ENCODE measurements at places on chromosomes 1 and 21.

DNA sequence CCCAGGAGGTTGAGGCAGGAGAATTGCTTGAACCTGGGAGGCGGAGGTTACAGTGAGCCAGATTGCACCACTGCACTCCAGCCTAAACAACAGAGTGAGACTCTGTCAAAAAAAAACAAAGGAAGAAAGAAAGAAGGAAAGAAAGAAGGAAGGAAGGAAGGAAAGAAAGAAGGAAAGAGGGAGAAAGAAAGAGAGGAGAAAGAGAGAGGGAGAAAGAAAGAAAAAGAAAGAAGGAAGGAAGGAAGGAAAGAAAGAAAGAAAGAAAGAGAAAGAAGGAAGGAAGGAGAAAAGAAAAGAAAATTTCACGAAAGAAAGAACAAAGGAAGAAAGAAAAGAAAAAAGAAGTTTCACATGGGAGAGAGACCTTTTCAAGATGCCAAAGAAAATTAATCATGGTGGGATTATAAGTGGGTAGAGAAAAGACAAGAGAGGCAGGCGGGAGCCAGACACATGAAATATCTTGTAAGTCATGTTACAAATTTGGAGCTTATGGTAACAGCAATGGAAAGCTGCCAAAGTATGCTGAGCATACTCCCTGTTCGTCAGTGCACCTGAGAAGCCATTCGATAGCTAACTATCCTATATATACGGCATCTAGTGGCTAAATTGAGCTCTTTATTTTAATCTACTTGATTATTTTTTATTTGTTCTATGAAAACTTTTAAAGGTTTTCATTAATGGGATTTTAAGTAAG lies 41.3 kb upstream of the TNFSF4 start:
- no peak for DNase-seq

DNA sequence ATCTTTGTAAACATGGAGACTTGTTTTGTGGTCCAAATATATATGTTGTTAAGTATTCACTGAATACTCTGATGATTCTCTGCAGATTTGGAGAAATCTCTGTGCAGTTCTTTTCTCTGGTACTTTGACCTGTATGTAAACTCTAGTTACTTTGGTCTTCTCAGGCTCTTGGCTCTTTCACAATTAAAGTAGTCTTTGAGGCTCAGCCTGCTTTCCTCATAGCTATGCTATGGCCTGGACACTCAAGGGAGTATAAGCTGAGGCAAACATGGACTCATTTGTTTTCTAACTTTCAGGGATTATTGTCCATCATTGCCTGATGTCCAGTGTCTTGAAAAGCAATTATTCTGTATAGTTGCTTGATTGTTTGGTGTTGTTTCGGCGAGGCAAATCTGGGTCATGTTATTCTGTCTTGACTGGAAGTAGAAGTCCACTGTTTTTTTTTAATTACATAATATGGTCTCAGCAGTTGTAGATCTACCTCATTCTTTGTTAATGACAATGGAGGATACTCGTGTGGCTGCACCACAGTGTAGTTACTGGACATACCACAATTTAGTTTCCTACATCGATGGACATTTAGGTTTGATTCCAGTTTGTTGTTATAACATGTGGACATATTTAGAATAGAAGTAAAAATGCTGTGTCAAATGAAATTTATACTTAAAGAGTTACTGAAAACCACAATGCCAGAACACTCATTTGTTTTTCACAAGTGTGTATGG lies 9.2 kb downstream of the PTBP2 start:
- DNase-seq: no peak

- DNase-seq: no peak
Observed at GRCh38 chr1:116951200-116951935, 41.7 kb downstream of the PTGFRN start.

DNA sequence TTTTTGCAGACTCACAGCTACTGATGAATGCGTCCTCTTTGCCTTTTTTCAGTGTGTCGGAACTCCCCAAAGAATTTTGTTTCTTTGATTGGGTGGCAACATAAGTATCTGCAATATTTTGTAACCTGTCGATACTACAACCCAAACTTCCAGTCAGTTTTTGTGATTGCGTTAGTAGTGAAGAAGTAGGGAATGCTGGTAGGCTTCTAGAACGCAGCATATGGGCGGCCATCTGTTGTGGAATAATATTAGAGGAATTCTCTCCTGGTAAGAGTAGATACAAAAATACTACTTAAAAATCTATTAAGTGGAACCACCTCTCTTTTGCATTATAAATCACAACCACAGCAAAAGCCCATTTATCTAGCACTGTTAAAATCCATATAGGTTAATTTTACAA lies 107.4 kb downstream of the LYST start:
- no peak for DNase-seq

DNA sequence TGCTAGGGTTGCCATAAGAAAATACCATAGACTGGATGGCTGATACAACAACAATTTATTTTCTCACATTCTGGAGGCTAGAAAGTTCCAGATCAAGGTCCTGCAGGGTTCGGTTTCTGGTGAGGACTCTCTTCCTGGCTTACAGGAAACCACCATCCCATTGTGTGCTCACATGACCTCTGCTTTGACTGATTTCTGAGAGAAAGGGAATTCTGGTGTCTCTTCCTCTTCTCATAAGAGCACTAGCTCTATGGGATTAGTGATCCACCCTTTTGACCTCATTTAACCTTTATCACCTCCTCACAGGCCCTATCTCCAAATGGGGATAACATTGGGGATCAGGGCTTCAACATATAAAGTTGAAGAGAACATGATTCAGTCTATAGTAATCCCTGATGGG lies 47.5 kb downstream of the MRPL39 start:
- no peak for DNase-seq

GRCh38 chr1:212089560-212090163 lies 54.1 kb downstream of the DTL start:
- no peak for DNase-seq

GRCh38 chr21:38220270-38220737 lies 36.5 kb upstream of the KCNJ15 start:
- no peak for DNase-seq

DNA sequence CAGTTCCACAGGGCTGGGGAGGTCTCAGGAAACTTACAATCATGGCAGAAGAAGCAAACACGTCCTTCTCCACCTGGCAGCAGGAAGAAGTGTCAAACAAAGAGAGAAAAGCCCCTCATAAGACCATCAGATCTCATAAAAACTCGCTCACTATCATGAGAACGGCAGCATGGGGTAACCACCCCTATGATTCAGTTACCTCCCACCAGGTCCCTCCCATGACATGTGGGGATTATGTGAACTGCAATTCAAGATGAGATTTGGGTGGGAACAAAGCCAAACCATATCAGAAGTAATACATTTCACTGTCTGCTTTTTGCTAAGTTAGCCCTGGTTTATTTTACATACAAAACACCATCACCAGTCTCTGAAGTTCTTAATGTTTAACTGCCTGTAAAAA lies 68.5 kb downstream of the RBM11 start:
- DNase-seq: no peak

- DNase-seq: no peak
Observed at GRCh38 chr1:60898987-60899386, 183.4 kb upstream of the NFIA start.

GRCh38 chr1:21604208-21604957 lies 64.8 kb downstream of the RAP1GAP start:
- DNase-seq: no peak

DNA sequence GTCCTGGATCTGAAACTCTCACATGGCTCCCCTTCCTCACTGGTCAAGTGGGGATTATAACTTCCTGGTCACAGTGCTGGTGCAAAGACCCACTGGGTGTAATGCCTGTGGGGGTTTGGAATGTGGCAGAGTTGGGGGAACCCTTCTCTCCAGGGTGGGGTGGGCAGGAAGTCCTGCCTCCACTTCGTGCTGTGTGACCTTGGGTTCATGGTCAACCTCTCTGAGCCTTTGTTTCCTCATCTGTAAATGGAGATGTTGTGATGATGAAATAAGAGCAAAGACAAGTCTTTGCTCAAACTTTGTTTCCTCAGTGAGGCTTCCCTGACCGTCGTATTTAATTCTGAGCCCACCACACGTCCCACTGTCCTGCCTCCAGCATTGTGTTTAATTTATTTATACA lies 564.7 kb downstream of the PTPRU start:
- DNase-seq: no peak

GRCh38 chr1:91783423-91784170 lies 102.4 kb downstream of the TGFBR3 start:
- no peak for DNase-seq

GRCh38 chr1:67716800-67717199 lies 31.8 kb downstream of the GADD45A start:
- DNase-seq: no peak

- DNase-seq: no peak
Observed at GRCh38 chr1:101748077-101748476, 248.6 kb downstream of the OLFM3 start.

DNA sequence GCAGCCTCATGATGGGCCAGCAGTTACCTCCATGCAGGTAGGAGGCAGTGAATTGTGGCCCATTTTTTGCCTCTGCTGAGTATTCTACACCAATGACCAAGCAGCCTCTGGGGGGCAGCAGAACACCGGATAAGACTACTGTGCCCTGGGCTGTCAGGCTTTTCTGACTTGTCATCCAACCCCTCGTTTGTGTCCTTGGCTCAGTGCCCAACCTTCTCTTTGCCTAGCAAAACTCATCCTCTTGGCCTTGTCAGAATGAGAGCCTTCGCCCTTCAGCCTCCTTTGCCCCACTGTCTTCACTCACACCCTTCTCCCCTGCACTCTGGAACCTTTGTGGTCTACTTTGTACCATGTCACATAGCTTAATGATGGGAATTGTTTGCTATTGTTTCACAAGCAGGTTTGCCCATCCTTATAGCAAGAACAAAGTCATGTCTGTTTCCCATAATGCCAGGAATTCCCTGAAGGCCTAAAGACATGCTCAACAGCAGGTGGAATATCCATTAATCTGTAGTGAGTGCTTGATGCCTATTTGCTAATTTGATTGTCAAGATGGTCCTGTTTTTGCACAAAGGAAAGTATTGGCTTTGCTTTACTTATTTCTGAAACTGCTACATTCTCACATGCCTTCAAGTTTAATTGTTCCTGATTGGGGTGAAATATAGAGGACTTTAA lies 255.9 kb downstream of the HHAT start:
- DNase-seq: peak; percentile 70

DNA sequence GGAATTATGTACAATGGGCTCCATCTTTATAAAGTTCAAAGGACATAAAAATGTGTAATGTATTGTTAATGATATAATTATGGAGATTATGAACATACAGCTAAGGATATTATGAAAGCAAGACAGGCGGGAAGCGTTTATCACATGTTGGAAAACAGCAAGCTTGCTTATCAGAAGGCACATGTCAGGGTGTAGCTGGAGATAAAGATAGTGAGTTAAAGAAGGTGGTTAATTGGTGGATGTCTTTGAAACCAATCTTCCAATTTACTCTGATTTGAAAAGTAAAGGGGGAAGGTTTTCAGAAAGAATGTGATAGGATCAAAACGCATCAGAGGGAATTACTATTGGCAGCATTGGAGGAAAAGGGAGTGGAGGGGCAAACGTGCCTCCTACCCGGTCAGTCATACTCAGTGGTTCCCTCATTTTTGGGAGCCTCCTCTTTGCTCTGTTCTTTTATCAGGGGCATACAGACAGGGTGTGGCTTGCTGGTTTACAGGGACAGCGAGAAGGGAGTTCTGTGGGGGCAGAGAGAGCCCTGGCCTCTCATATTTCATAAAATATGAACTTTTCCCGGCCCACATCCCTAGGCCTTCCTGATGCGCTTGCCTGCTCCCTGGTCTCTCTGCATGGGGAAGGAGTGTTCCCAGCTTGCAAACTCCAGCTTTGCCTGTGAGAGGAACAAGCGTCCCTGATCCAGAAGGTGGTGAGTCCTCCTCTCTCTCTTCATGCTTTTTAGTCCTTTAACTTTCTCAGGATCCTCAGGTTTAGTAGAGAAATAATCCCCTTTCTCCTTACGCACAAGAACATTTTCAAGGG lies 8.0 kb upstream of the SVBP start:
- no peak for DNase-seq

DNA sequence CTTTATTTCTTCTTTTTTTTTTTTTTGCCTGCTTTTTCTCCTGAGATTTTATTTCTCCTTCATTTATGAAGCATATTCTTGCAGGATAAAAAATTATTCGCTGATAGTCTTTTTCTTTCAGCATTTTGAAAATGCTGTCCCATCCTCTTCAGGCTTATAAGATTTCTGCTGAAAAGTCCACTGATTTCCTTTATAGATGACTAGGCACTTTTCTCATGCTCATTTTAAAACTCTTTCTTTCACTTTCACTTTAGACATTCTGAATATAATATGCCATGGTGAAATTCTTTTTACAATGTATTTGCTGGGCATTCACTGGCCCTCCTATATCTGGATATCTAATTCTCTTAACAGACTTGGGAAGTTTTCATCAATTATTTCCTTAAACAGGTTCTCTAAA lies 25.5 kb upstream of the GTF2B start:
- no peak for DNase-seq

DNA sequence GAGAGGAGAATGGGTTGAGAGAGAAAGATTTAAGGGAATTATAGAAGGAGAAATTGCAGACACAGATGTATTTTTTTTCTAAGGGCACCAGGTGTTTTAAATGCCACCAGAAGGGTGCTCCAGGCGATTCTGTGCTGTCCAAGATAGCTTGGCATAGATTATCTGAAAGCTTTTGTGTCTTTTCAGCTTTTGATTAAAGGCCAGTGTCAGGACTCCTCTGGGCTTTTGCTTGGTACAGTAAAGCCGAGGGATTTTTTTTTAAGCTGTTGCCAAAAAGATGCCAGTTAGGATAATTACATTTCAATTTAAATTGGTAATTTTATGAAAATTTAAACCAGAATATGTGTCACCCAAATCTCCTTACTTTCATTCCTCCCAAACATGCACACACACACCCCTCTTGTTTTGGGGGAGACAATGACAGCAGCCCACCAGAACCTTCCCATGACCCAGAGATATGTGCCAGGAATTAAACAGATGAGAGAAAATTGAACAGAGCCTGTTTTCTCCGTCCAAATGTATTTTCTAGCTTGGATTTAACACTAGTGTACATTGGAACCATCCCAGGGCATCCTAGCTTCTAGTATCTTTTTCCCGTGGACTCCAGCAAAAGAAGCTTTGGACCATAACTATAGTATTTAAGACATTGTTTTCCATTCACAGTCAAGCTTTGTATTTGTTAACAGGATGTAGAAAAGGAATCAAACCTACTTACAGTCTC lies 670.7 kb upstream of the CXADR start:
- DNase-seq: no peak

GRCh38 chr1:22611530-22611947 lies 24.9 kb upstream of the C1QA start:
- peak; percentile 56 for DNase-seq

DNA sequence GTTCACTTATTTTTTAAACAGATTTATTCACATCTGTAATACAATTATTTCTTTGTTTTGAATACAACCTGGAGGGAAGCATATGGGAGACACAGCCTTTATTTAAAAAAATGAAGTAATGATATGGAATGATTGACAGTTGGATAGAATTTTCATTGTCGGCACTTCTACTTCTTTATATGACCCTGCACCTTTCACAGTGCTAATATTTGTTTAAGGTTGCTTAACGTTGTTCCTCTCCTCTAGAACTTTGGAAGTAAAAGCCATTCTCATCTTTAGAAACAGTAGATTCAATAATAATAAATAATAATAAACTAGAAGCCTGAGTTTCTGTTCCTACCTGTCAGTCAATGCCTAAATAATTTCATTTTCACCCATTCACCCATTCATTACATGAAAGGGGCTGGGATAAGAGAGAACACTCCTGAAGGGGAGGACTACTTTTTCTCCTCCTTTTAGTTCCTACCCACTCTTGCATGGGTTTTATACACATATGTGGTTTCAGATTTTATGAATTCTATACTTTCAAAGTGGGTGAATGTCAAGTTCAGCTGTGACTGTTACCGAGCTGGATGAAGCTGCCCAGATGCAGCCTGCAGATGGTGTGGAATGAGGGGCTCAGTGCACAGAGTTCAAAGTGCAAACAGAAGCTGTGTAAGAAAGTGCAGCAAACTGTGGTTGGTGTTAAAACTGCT lies 9.4 kb downstream of the RUNX1 start:
- no peak for DNase-seq
